T-helper 2 cell treated with Interferon-gamma antibody and Interleukin-4, amounts not matched to agents 5 μg/mL and 100 μg/mL, for 36 hours (primary cell): ENCODE measurements at places on chromosomes 5 and 9.
A peak's percentile ranks its signal among the peaks of the same experiment; 100 is the strongest.

DNA sequence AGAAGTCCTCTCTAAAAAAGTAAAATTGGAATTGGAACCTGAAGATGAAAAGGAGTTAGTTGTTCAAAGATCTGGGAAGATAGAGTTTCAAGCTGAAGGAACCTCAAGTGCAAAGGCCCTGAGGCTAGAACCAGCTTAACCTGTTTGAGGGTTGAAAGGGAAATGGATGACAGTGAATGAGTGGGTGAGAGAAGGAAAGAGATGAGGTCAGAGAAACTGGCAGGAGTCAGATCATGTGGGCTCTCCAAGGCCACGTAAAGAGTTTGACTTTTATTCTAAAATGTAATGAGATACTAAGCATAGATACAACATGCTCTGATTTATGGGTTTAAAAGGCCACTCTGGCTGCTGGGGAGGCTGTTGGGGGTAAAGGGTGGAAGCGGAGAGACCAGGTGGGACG lies 2.5 kb upstream of the RAD23B start:
- H3K27ac ChIP-seq: no peak overlapping the region
- peaks cover 20% of the 10 kb centered on the region for H3K4me1 ChIP-seq
- H3K27me3 ChIP-seq: peaks cover 13% of the 10 kb centered on the region
- H3K4me3 ChIP-seq: no peak overlapping the region
- DNase-seq: peak; percentile 17

- DNase-seq: no peak
- peaks cover 36% of the 10 kb centered on the region for H3K36me3 ChIP-seq
- H3K27me3 ChIP-seq: no peaks in the 10 kb centered on the region
These were observed 17.3 kb downstream of the ITGA1 start for GRCh38 chr5:52804981-52805380.

GRCh38 chr5:168153876-168154270 lies 137.6 kb upstream of the WWC1 start:
- no peaks in the 10 kb centered on the region for H3K27me3 ChIP-seq
- DNase-seq: no peak
- H3K4me3 ChIP-seq: no peak overlapping the region
- no peaks in the 10 kb centered on the region for H3K4me1 ChIP-seq

DNA sequence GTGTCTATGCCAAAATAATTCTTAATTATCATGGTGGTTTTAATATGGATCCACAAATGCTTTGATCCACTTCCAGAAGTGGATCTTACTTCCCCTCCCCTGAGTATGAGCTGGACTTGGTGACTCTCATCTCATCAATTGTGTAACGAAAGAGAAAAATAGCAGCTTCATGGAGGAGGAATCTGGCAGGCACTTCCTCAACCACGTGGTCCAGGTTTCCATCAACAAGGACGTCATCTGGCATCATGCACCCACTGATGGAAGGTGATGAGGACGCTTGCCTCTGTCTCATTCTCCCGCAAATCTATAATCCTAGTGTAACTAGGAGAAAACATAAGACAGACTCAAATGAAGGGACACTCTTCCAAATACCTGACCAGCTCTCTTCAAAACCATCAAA lies 54.6 kb upstream of the S1PR3 start:
- no peaks in the 10 kb centered on the region for H3K36me3 ChIP-seq
- H3K27me3 ChIP-seq: peaks cover 39% of the 10 kb centered on the region
- no peaks in the 10 kb centered on the region for H3K4me1 ChIP-seq
- no peak overlapping the region for H3K4me3 ChIP-seq
- DNase-seq: no peak

GRCh38 chr9:32171339-32171738 lies 213.1 kb upstream of the ACO1 start:
- no peaks in the 10 kb centered on the region for H3K36me3 ChIP-seq
- H3K4me1 ChIP-seq: no peaks in the 10 kb centered on the region
- DNase-seq: no peak
- H3K27ac ChIP-seq: no peak overlapping the region

- H3K4me3 ChIP-seq: no peak overlapping the region
- H3K27me3 ChIP-seq: no peaks in the 10 kb centered on the region
- H3K36me3 ChIP-seq: no peaks in the 10 kb centered on the region
- no peak for DNase-seq
- no peak overlapping the region for H3K27ac ChIP-seq
These were observed 280.4 kb downstream of the TLE1 start for GRCh38 chr9:81408951-81409350.

DNA sequence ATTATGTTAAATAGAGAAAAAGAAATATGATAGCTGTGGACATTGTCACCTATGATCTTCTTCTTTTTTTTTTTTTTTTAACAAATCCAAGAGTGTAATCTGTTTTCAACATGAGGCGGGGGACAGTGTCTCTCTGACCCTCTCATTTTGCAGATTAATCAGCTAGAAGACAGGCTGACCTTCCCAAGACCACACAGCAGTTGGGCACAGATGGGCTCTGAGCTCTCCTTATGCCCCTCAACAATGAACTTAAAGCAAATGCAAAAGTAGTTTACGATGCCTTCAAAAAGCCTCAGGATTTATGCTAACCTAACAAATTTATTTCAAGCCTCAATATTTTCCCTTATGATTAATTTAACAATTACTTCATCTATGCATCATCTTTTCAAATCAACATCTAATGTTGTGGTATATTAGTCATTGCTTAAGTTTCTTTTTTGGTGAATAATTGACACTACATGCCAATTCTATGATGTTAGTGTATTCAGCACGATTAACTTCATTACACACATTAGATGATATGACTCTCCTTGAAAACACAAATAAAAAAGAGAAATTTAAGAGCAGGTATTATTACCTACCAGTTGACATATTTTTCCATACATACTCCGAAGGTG lies 7.4 kb downstream of the NFIL3 start:
- peak overlapping the region; percentile 48 for H3K4me3 ChIP-seq
- peak overlapping the region; percentile 89 for H3K27ac ChIP-seq

DNA sequence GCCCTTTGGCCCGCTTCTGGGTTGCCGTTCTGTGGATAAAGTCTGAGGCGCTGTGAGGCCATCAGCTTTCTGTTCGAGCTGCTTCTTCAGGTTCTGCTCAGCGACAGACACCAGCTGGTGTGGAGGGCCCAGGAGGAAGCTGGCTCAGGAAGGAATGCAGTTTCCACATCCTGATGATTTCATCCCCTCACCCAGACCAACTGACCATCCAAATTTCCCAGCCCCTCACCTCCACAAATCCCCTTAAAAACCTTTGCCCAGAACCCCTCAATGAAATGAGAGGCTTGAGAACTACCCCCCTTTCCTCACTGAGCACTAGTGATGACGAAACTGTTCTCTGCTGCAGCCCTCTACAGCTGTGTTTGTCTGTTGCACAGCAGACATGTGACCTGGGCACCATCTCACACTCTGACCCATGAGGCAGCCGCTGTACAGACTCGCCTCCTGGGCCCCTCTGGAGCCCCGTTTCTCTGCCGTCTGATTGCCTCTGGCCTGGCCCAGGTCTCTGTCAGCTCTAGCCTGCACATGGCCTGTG lies 45.4 kb downstream of the SPATA31C2 start:
- H3K36me3 ChIP-seq: no peaks in the 10 kb centered on the region
- no peaks in the 10 kb centered on the region for H3K27me3 ChIP-seq
- H3K27ac ChIP-seq: no peak overlapping the region
- no peak overlapping the region for H3K4me3 ChIP-seq

DNA sequence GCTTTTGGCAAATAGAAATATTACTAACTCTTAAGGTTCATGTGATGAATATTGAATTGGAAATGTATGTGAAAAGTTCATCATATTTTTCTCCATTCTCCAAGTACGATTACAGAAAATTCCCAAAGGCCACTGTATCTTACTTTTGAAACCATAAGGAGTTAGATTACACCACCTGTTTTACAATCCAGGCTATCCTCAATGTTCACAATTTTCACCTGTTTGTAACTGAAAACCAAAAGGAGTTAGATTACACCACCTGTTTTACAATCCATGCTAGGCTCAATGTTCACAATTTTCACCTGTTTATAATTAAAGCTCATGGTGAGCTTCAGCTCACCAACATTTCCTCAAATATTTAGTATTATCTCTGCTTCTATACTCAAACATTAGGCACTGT lies 188.0 kb downstream of the HCN1 start:
- H3K4me3 ChIP-seq: no peak overlapping the region
- no peak for DNase-seq
- H3K4me1 ChIP-seq: no peaks in the 10 kb centered on the region
- no peaks in the 10 kb centered on the region for H3K36me3 ChIP-seq

DNA sequence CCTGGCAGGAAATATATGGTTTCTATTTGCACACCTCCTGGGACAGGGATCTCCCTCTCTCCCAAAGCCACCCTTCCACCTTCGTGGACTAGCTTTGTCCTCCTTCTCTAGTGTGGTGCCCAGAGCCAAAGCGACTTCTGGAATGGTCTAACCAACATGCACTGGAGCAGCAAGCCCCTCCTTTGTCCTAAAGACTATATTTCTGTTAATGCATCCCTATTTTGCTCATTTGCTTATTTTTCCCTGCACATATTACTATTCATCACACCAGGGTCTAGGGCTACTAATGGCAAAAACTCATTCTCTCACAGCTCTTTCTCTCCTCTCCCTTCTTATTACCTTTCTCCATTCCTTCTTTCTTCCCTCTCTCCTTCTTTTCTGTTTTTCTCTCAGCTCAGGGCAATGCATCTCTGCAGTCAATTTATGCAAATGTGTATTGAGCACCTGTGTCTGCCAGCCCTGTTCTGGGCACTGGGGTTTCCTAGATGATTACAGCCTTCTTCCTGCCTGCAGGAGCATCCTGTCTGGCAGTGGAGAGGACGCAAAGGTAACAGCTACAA lies 2.8 kb upstream of the NEURL1B start:
- peaks cover 37% of the 10 kb centered on the region for H3K27me3 ChIP-seq
- H3K4me3 ChIP-seq: no peak overlapping the region
- H3K4me1 ChIP-seq: peaks cover 10% of the 10 kb centered on the region
- no peaks in the 10 kb centered on the region for H3K36me3 ChIP-seq
- no peak overlapping the region for H3K27ac ChIP-seq
- no peak for DNase-seq

GRCh38 chr9:133595910-133596309 lies 13.3 kb downstream of the FAM163B start:
- no peak overlapping the region for H3K27ac ChIP-seq
- no peak for DNase-seq
- H3K4me3 ChIP-seq: no peak overlapping the region
- H3K4me1 ChIP-seq: no peaks in the 10 kb centered on the region
- no peaks in the 10 kb centered on the region for H3K27me3 ChIP-seq

DNA sequence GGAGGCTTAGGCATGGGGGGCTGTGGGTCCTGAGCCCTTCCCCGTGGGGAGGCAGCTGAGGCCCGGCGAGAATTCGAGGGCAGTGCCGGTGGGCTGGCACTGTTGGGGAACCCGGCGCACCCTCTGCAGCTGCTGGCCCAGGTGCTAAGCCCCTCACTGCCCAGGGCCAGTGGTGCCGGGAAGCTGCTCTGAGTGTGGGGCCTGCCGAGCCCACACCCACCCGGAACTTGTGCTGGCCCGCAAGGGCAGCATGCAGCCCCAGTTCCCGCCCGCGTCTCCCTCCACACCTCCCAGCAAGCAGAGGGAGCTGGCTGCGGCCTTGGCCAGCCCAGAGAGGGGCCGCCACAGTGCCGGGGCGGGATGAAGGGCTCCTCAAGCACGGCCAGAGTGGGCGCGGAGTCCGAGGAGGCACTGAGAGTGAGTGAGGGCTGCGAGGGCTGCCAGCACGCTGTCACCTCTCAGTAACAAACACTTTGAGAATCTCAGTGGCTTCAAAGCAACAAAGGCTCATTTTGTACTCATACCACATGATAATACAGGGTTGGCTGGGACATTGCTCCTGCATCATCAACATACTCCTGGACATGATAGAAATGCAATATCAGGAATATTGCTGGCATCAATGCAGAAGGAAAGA lies 265.7 kb upstream of the ANKRD55 start:
- no peak overlapping the region for H3K4me3 ChIP-seq
- H3K4me1 ChIP-seq: peaks cover 26% of the 10 kb centered on the region

GRCh38 chr9:104121022-104121421 lies 26.9 kb downstream of the SMC2 start:
- H3K36me3 ChIP-seq: peaks cover 63% of the 10 kb centered on the region
- H3K27me3 ChIP-seq: no peaks in the 10 kb centered on the region
- H3K27ac ChIP-seq: no peak overlapping the region
- H3K4me1 ChIP-seq: no peaks in the 10 kb centered on the region
- H3K4me3 ChIP-seq: no peak overlapping the region
